ENCODE measurements at places on chromosomes 2 and 18. TPM values are rescaled to one million over a fixed set of nuclear protein-coding genes. Genes with fewer than 3 reads are reported as not detected.

DNA sequence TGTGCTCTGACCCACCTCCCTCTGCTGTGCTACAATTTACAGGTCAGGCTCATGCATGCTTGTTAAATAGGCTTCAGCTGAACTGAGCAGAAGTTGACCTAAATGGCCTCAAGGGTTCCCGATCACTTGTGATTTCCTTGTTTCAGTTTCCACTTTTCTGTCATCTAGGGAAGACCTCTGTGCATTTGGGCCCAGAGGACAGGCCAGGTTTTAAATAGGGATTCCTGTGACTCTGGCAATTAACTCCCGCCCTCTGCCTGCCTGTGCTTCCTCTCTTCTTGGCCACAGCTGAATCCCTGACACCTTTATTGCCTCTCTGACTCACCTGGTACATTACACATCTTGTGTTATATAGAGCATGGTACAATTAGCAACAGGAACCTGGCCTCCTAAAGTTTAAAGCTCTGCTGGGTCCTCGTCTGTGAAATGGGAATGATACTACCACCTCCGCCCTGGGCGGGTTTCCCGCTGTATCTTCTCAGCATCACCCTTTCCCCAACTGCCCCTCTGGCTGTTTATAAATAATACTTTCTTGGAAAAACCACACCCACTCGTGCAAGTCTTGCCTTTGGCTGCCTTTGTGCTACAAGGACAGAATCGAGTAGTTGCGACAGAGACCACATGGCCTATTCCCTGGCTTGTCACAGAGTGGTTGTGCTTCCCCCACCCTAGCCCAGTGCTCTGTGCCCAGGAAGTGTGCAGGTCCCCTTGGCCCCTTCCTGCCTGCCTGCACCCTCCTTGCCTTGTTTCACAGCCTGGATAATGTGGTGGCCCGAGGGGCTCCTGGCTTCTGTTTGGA, 7.9 kb downstream of the CABLES1 start:
- DNase-seq, result peak; percentile 31

Gene UNC80
- not detected for total RNA-seq

GRCh38 chr2:207066791-207067460, 98.8 kb downstream of the KLF7 start:
- DNase-seq, result peak; percentile 26

Gene RASGRP3
- total RNA-seq, result 9.4 TPM

GRCh38 chr18:33114749-33115148, 325.8 kb downstream of the CCDC178 start:
- DNase-seq, result no peak
